ENCODE measurements at places on chromosomes 12 and 14.
A peak's percentile ranks its signal among the peaks of the same experiment; 100 is the strongest.

DNA sequence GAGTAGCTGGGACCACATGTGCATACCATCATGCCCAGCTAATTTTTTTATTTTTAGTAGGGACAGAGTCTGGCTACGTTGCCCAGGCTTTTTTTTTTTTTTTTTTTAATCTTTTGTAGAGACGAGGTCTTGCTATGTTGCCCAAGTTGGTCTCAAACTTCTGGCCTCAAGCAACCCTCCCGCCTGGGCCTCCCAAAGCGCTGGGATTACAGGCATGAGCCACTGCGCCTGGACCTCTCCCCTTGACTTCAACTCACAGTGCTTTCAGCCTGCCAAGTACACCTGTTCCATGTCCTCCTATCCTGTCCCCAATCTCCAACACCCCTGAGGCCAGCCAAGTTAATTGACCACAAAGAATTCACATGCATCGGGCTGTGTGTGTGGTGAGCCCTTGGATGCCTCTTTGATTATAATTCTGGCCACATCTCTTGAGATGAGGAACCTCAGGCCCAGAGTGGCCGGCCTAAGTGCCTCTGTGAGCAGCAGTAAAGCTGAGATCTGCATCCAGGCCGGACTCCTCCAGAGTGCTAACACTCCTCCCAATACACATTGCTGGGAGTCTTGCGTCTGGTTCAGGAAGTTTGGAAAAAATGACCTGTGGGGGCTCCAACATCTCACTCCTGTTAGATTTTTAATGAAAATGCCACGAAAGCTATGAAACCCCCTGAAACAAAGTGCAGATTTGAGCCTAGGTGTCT lies 6.8 kb downstream of the RAB35 start:
- no peak overlapping the region for H3K4me3 ChIP-seq
- H3K27ac ChIP-seq: no peak overlapping the region
- H3K36me3 ChIP-seq: no peaks in the 10 kb centered on the region
- H3K27me3 ChIP-seq: no peaks in the 10 kb centered on the region
- H3K4me1 ChIP-seq: peaks cover 21% of the 10 kb centered on the region
- DNase-seq: no peak

- no peak overlapping the region for H3K27ac ChIP-seq
- H3K4me1 ChIP-seq: no peaks in the 10 kb centered on the region
- H3K4me3 ChIP-seq: no peak overlapping the region
- no peaks in the 10 kb centered on the region for H3K27me3 ChIP-seq
- peaks cover 7% of the 10 kb centered on the region for H3K36me3 ChIP-seq
Measured at GRCh38 chr14:105272623-105273022, 24.3 kb downstream of the BTBD6 start.

GRCh38 chr14:104700747-104701217 lies 11.4 kb downstream of the INF2 start:
- no peak overlapping the region for H3K4me3 ChIP-seq
- no peaks in the 10 kb centered on the region for H3K27me3 ChIP-seq
- peaks cover 68% of the 10 kb centered on the region for H3K4me1 ChIP-seq
- DNase-seq: no peak
- H3K27ac ChIP-seq: peak overlapping the region; percentile 93

DNA sequence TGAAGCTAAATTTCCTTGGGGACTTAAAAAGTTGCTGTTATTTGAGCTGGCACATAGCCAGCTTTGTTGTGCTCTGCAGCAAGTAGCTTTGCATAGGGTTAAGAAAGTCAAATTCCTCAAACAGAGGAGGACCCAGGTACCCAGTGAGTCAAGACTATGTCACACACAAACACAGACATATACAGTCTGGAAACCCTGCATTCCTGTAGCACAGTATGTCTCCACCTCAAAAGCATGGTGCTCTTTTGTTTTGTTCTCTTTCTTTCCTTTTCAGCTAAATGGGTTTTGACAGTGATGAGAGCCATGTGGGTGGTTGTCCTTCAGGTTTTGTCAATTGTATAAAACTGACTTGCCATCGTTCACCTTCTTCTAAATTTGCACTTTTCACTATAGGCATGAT lies 179.6 kb upstream of the DIO2 start:
- peaks cover 18% of the 10 kb centered on the region for H3K4me1 ChIP-seq
- H3K27ac ChIP-seq: no peak overlapping the region
- no peaks in the 10 kb centered on the region for H3K36me3 ChIP-seq
- H3K27me3 ChIP-seq: no peaks in the 10 kb centered on the region
- no peak for DNase-seq

- no peak for DNase-seq
- no peaks in the 10 kb centered on the region for H3K36me3 ChIP-seq
- H3K27me3 ChIP-seq: no peaks in the 10 kb centered on the region
- H3K4me3 ChIP-seq: no peak overlapping the region
Measured at GRCh38 chr12:52190860-52191729, 719 bp downstream of the KRT80 start.

GRCh38 chr14:89842837-89843236 lies 111.7 kb downstream of the EFCAB11 start:
- DNase-seq: no peak
- H3K4me1 ChIP-seq: no peaks in the 10 kb centered on the region
- no peaks in the 10 kb centered on the region for H3K36me3 ChIP-seq
- no peak overlapping the region for H3K4me3 ChIP-seq
- H3K27me3 ChIP-seq: no peaks in the 10 kb centered on the region

- no peak overlapping the region for H3K4me3 ChIP-seq
- peaks cover 27% of the 10 kb centered on the region for H3K36me3 ChIP-seq
- DNase-seq: no peak
- H3K4me1 ChIP-seq: peaks cover 5% of the 10 kb centered on the region
- H3K27me3 ChIP-seq: no peaks in the 10 kb centered on the region
- H3K27ac ChIP-seq: no peak overlapping the region
Measured at GRCh38 chr12:45834809-45835208, 105.3 kb downstream of the ARID2 start.

DNA sequence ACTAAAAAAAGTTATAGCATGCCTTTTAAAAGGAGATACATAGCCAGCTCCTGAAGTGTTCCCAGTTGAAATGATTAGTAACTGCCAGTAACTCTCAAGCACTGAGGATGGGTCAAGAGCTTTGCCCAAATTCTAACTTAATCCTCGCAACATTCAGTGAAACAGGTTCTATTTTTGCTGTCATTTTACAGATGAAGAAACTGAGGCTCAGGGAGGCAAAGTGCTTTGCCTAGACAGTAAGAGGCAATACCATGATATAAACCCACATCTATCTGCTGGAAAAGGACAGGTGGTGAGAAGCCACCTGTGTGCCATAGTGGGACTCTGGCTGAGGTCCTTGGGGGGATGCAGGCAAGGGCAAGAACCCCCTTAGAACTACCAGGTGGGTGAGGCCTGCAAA lies 8.8 kb downstream of the TESC start:
- H3K4me1 ChIP-seq: no peaks in the 10 kb centered on the region
- DNase-seq: no peak
- H3K27ac ChIP-seq: no peak overlapping the region
